NCI-H146 (cell line): ENCODE measurements at places on chromosomes 4 and X.
A peak's percentile ranks its signal among the peaks of the same experiment; 100 is the strongest.

GRCh38 chr4:176883681-176884418, 91.1 kb upstream of the VEGFC start:
- no peak for DNase-seq

GRCh38 chrX:152418025-152418424, 33.1 kb downstream of the GABRA3 start:
- no peak for DNase-seq

DNA sequence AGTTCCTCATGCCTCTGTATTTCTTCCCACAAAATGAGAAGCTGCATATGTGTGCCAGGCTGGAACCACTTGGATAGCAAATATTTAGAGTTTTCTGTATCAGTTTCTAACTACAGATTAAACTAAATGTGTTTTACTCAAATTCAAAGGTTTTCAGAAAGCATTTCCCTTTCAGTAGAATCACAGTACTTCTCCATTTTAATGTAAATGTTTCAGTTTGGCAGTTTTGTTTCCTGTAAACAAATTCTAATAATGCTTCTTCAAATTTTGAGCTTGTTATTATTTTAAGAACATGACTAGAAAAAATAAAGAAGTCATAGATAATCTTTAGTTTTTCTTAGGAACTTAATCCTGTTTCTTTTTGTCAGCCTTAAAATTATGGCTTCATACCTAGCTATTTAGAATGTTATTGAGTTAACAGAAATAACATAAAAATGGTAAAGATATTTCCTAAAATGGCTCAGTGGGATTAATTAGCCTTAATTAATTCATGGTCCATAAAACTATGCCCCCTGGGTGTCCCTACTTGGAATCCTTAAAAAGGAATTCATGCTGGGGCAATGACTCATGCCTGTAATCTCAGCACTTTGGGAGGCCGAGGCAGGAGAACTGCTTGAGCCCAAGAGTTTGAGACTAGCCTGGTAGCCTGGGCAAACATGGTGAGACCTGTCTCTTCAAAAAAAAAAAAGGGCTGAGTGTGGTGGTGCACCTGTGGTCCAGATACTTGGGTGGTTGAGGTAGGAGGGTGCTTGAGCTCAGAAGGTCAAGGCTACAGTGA, 83.8 kb upstream of the GPR34 start:
- no peak for DNase-seq

- DNase-seq = no peak
These were observed 15.3 kb downstream of the USP46 start for GRCh38 chr4:52643785-52644244.

DNA sequence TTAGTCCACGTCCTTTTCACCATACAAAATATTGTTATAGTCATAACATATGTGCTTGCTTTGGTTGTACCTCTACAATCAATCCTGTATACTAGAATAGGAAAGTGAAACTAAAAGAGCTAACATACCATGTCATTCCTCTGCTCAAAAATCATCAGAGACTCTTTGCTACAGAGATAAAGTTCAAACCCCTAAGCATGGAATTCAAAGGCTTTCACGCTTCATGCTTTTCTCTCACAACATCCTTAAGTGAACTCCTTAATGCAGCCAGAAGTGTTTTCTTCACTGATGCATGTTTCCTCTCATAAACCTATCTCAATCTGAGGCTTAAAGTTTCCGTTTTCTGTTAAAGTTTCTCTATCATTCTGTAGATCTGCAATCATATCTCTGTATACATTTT, 744.6 kb upstream of the IGFBP7 start:
- DNase-seq = no peak

- DNase-seq = no peak
These were observed 64.2 kb upstream of the SPP1 start for GRCh38 chr4:87911252-87911774.

DNA sequence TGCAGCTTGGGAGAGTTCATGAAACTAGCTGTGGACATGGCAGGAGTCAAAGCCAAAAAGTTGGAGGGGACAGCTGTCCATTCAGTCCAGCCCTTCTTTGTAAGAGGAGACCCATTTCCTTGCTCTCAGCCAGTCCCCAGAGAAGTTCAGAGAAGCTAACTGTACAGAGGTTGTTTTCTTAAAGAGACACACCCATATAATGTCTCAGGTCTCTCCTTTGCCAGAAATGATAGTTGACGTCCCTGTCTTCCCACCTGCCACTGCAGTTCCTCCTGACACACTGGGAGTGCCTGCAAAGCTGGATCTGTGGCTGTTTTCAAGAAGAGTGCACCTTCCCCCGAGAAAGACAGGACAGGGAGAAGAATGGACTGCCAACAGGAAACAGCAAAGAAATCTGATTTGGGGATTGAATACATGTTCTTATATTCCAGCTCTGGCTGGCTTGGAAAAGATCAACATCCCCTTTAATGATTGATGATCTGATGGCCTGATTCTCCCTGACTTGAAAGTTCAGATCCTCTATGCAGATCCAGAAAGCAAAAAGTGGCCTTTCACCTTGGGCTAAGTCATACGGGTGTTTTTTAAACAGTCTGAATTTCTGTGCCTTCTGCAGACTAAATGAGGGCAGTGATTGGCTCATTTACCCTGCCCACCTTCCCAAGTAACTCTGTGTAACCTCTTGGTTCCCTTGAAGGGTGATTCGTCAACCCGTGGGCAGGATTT, 87.2 kb downstream of the MAOA start:
- DNase-seq = no peak

- DNase-seq = no peak
These were observed 38.5 kb downstream of the LRP2BP start for GRCh38 chr4:185357211-185357610.

DNA sequence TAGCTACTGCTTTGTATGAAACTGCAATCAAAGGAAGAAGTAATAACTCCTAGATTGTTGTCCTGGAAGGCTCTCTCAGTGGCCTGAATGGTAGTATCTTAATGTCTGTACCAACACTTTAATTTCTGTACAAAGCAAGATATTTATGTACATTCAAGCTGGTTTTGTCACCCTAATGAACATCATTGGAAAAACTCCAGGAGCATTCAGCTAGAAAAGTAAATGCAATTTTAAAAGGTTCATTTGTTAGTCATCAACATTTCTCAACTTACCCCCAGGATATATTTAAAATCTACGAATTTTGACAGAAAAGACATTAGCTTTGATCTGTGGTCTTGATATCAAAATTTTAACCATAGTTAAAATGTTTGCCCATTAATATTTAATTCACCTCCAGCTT, 80.0 kb upstream of the FGF13 start:
- no peak for DNase-seq

GRCh38 chr4:174702979-174703478, 126.0 kb downstream of the GLRA3 start:
- no peak for DNase-seq

DNA sequence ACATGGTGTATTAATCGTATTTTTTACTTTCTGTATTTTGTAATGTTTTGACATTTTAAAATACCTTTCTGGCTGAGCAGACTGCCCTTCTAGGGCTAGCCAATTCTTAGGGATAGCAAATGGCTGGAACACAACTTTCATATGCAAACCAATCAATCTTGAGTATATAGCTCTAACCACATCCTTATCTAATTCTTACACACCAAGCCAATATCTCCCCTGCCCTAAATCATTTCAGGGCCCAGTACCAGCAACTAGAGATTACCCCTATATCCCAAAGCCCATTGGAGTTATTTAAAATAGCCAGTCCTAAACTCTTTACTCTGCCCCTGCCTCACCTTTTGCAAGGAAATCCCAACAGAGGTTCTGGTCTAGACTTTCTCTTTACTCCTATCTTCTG, 58.3 kb downstream of the INTS12 start:
- DNase-seq = no peak

DNA sequence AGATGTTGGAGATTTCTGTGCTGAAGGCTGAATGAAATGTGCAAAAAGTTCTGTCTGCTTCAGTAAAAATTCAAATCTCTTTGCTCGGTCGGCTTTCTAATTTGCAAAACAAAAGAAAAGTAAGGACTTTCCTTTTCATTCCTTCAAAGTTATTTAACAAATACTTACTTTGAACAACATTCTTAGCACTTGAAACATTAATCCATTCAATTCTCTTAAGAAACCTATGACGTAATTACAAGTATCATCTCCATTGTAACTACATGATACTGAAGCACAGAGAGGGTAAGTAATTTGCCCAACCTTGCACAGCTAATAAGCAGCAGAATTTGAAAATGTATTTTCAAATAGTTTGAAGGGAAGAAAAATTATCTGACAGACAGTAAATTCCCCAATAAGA, 6.9 kb downstream of the SMARCA1 start:
- DNase-seq = no peak

GRCh38 chrX:40148385-40149285, 50.9 kb upstream of the BCOR start:
- DNase-seq = no peak

- DNase-seq = no peak
These were observed 68.4 kb downstream of the TAPT1 start for GRCh38 chr4:16157609-16158503.

- DNase-seq = no peak
These were observed 49.9 kb upstream of the NFKB1 start for GRCh38 chr4:102451266-102451665.

DNA sequence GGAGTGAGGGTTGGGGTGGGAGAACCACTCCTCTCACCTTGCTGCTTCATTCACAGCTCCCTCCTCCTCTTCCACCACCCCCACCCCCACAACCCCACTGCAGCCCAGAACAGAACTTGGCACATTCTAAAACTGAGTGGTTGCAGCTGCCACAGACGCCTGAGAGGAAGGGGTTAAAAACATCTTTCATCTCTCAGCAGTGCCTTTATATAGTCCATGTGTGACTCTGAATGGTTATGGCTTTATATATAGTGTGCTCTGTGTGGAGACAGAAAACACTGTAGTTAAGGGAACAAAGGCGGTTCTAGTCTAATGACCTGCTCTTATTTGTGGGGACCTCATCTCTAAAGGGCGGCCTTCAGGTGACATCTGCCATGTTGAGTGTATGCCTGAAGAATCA, 144.8 kb downstream of the BCOR start:
- peak; percentile 9 for DNase-seq

DNA sequence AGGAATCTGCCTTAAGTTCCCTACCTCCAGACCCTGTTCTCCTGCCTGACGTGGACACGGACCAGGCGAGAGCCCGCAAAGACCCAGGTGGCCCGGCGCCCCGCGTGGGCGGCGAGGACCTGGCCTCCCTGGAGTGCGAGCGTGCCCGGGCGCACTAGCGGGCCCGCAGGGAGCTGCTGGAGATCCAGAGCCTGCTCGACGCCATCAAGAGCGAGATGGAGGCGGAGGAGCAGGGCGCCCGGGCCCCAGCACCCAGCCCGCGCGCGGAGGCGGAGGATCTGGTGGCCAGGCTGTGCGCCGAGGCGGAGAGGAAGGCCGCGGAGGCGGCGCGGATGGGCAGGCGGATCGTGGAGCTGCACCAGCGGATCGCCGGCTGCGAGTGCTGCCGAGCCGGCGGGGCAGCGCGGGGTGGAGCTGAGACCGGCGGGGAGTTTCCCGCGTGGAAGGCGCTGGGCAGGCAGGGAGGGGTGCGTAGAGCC, 18.2 kb downstream of the MRFAP1 start:
- no peak for DNase-seq

DNA sequence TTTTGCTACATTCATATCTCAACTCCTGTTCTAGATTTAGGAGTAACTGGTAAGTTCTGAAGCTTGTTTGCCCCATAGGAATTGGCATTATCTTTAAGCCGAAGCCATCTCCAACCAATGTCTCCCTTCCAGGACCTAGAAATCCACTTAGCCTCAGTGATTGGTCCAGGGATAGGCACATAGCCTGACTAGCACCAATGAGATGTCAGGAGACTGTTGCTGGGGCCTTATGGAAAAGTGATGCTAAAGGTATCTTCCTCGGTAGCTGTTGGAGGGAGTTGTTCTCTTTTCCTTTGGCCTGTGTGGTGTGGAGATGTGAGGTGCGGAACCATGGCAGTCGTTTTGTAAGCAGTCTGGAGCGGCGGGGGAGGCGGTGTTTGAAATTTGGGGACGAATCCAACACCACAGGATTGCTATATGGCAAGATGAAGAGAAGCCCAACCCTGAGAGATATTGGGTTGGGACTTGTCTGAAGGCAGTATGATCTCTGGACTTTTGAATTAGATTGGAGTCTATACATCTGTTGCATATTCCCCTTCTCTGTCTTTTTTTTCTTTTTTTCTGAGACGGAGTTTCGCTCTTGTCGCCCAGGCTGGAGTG, 109.8 kb upstream of the ATP6AP2 start:
- DNase-seq = no peak

- no peak for DNase-seq
These were observed 47.9 kb upstream of the FGF13 start for GRCh38 chrX:138759217-138759943.

DNA sequence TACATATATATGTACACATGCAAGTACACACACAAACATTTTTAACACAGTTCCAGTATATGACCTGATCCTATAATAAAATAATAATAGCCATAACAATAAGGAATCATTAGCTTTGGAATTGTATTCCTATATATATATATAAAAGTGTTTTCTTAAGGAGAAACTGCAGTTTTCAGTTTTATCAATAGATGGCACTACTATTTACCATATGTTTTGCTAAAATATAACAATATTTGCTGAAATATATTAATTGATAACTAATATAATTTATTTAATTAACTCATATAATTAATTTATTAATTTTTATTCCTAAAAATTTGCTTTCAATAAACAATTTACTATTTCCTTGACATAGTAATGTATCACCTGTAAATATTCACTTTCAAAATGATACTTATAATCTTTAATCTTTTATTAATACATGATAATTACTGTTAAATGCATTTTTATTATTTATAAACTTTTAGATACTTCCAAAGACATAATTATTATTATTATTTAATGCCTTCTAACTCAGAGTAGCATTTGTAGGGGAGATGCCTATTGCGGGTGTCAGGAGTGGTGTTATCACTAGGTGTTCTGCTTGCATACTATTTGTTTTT, 599.5 kb downstream of the FSTL5 start:
- DNase-seq = no peak

DNA sequence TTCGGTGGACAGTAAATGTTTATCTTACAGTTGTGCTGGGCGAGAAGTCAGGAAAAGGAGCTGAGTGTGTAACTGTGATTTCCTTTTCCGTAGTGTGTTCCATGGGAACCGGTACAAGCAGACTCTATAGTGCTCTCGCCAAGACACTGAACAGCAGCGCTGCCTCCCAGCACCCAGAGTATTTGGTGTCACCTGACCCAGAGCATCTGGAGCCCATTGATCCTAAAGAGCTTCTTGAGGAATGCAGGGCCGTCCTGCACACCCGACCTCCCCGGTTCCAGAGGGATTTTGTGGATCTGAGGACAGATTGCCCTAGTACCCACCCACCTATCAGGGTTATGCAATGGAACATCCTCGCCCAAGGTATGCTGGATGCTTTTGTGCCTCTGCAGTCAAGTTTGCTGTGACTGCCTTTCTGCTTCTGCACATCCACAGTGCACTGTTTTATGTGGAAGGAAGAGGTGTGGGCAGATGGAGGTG, 27.4 kb downstream of the NOCT start:
- no peak for DNase-seq

- no peak for DNase-seq
These were observed 96.0 kb downstream of the SMARCA1 start for GRCh38 chrX:129427267-129427666.
